ENCODE measurements at places on chromosomes 11 and 22. TPM values are rescaled to one million over a fixed set of nuclear protein-coding genes. Genes with fewer than 3 reads are reported as not detected.

The RTN4RL2 gene
- total RNA-seq: 2.1 TPM

The PANX2 gene
- 1.3 TPM for total RNA-seq

- peaks cover 12% of the 10 kb centered on the region for H3K4me1 ChIP-seq
- H3K27me3 ChIP-seq: no peaks in the 10 kb centered on the region
- H3K36me3 ChIP-seq: no peaks in the 10 kb centered on the region
These were observed 650 bp upstream of the CHID1 start for GRCh38 chr11:911031-911889.

DNA sequence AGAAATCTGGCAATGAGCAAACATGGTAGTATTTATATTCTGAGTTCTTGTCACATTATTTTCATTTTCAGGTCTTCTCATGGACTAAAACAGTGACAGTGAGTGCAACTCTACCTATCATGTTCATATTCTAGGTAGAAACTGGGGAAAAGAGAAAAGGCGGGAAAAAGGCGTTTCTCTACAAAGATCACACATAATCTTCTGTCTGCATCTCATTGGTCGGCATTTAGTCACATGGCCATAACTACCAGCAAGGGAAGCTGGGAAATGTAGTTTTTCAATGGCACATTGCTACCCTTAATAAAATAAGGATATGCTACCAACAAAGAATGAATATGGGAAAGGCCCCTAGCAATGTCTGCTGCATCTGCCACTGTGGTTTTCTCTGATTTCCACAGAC lies 57.6 kb upstream of the B3GAT1 start:
- H3K4me1 ChIP-seq: no peaks in the 10 kb centered on the region
- H3K36me3 ChIP-seq: no peaks in the 10 kb centered on the region
- no peak overlapping the region for H3K4me3 ChIP-seq
- H3K27ac ChIP-seq: no peak overlapping the region
- DNase-seq: no peak

The OR2AT4 gene
- not detected for total RNA-seq

The GGTLC3 gene
- not detected for total RNA-seq

GRCh38 chr11:29260939-29261705 lies 755.7 kb downstream of the KCNA4 start:
- H3K27me3 ChIP-seq: no peaks in the 10 kb centered on the region
- H3K27ac ChIP-seq: no peak overlapping the region
- no peaks in the 10 kb centered on the region for H3K4me1 ChIP-seq
- no peak overlapping the region for H3K4me3 ChIP-seq

DNA sequence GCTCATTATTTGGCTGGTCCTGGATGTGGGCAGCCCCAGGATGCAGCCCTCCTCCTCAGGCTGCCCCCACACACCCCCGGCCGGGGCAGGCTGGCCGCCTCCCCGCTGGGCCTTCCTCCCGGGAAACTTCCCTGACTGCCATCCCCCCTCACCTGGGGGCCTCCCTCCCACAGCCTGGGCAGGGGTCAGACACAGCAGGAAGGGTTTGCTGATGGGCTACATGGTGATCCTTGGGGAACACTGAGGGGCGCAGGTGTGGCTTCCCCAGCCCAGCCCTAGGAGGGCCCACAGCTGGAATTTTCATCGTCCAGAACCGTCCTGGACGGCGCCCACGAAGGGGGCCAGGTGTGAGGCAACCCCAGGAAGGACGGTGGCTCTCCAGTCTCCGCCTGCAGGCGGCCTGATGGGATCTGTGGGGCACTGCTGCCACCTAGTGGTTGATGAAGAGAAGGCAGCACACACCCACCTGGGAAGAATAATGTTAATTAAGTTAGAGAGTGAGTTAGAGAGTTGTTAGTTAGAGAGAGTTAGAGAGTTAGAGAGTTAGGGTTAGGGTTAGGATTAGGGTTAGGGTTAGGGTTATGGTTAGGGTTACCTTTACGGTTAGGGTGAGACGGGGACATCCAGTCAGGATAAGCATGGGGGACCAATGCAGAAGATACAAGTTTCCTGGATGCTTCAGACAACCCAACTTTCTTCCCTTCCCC lies 75.9 kb upstream of the PRR5 start:
- no peaks in the 10 kb centered on the region for H3K36me3 ChIP-seq
- H3K27ac ChIP-seq: no peak overlapping the region
- no peak overlapping the region for H3K4me3 ChIP-seq
- peak; percentile 87 for DNase-seq
- no peaks in the 10 kb centered on the region for H3K4me1 ChIP-seq

The APOL5 gene
- total RNA-seq: not detected

The TSPAN32 gene
- total RNA-seq: 1.1 TPM

The DGAT2 gene
- total RNA-seq: 9.1 TPM

DNA sequence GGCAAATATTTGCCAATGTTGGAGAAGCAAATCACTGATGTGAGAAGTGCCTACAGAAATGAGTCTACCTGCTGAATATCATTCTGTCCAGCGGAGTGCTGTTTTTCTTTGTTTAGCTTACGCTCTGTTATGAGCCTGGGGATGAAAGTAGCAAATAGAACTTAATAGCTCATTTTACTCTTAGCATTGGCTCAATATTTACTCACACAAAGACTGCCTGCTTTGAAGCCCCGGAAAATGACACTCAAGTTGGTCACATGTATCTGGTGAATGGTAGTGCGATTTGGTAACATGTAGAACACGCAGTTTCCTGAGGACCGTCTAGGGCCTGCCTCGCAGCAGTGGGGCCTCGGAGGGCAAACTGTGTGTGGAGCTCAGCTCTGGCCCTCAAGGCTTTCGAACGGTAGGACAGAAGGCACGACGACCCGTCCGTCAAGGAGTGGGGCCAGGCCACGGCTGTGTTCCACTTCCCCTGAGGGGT lies 38.9 kb downstream of the TBC1D22A start:
- H3K27ac ChIP-seq: no peak overlapping the region
- no peak overlapping the region for H3K4me3 ChIP-seq
- DNase-seq: no peak
- no peaks in the 10 kb centered on the region for H3K27me3 ChIP-seq

- no peaks in the 10 kb centered on the region for H3K36me3 ChIP-seq
- H3K4me3 ChIP-seq: no peak overlapping the region
- no peaks in the 10 kb centered on the region for H3K27me3 ChIP-seq
- DNase-seq: no peak
- no peaks in the 10 kb centered on the region for H3K4me1 ChIP-seq
These were observed 9.7 kb upstream of the CENATAC start for GRCh38 chr11:118988280-118988679.

DNA sequence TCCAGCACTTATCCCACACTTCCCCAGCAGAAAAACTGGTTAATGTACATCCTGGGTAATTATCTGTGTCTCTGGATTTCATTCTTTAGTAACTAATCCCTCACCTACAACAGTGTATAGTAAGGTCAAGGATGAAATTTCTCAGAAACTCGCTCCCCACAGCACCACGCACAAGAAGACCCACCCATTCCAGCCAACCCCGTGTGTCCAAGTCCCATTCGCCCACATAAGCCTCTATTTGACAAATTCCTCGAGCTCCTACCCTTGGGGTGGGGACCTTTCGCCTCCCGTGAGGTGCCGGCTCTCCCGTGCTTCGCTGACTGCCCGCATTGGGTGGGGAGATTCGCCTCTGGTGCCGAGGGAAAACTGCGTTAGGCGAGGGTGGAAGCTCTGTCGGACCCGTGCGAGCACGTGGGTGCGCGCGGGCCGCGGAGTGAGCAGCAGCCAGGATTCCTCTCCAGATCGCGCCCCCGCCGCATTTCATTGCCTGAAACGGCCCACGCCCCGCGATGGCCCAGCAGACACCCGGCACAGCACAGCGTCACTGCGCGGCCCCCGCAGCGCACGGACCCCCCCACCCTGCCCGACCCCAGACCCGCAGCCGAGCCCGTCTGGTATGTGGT lies 866 bp downstream of the EXPH5 start:
- no peaks in the 10 kb centered on the region for H3K36me3 ChIP-seq
- H3K27me3 ChIP-seq: peaks cover 7% of the 10 kb centered on the region
- H3K4me1 ChIP-seq: no peaks in the 10 kb centered on the region
- H3K4me3 ChIP-seq: peak overlapping the region; percentile 64
- no peak overlapping the region for H3K27ac ChIP-seq

- no peak overlapping the region for H3K4me3 ChIP-seq
- H3K27ac ChIP-seq: peak overlapping the region; percentile 47
- peak; percentile 39 for DNase-seq
These were observed 77.9 kb downstream of the KCNQ1 start for GRCh38 chr11:2522631-2523255.

DNA sequence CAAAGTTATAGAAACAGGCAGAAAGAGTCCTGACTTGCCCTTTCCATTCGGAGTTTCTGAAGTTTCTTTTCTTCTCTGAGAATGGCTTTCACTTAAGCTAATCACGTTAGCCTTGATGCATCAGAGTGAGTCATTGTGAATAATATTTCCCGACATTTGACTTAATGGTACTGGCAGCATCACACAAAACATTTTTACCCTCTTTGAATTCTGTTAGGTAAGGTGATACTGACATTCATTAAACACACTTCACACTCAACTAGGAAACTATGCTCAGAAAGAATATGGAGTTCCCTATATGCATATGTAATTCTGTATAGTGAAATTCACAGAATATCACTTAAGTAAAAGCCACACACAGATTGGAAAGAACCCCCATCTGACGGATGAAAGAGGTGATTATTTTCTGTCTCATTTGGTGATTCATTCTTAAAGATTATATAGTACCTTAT lies 120.8 kb upstream of the ARHGAP20 start:
- H3K4me3 ChIP-seq: no peak overlapping the region
- no peak for DNase-seq
- H3K4me1 ChIP-seq: no peaks in the 10 kb centered on the region

The MUC15 gene
- total RNA-seq: 0.07 TPM

GRCh38 chr22:49550141-49550430 lies 277.6 kb downstream of the BRD1 start:
- no peaks in the 10 kb centered on the region for H3K4me1 ChIP-seq
- DNase-seq: no peak
- H3K27ac ChIP-seq: no peak overlapping the region
- H3K27me3 ChIP-seq: no peaks in the 10 kb centered on the region
- H3K36me3 ChIP-seq: no peaks in the 10 kb centered on the region

DNA sequence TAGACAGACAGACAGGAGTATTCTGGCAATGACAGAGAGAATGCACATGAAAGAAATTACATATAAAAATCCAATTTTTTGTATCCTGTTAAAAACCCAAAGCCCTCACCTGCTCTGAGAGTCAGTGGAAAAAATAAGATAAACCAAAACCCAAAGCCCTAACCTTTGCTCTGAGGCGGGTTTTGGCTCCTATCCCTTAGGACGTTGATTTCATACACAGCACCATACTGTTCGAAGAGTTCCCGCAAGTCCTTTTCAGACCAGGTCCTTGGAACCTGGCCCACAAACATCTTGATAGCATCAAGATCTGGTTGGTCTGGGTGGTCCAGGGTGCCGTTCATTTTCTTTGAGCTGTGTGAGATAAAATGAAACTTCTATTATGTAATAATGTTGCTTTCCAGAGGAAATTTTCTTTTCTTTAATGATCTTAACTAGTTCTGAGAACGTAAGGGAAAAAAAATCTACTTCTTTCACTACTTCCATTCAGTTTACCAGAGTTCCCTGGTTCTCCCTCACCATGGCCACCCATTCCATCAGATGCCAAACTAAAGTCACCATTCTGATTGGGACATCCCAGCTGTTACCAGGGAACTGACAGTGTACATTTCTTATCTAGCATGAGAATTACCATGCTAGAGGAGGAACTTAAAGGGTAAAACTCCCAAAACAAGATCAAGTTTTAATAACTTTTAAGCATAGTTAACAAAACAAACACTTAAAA lies 39.9 kb upstream of the RAPSN start:
- H3K4me3 ChIP-seq: no peak overlapping the region
- peaks cover 25% of the 10 kb centered on the region for H3K4me1 ChIP-seq
- peak overlapping the region; percentile 18 for H3K27ac ChIP-seq
- no peaks in the 10 kb centered on the region for H3K36me3 ChIP-seq

The OR8G5 gene
- not detected for total RNA-seq

The TRIM29 gene
- total RNA-seq: 2.8 TPM
